Heart right ventricle (tissue), 16 donors: ENCODE measurements at places on chromosomes 12 and 14.

DNA sequence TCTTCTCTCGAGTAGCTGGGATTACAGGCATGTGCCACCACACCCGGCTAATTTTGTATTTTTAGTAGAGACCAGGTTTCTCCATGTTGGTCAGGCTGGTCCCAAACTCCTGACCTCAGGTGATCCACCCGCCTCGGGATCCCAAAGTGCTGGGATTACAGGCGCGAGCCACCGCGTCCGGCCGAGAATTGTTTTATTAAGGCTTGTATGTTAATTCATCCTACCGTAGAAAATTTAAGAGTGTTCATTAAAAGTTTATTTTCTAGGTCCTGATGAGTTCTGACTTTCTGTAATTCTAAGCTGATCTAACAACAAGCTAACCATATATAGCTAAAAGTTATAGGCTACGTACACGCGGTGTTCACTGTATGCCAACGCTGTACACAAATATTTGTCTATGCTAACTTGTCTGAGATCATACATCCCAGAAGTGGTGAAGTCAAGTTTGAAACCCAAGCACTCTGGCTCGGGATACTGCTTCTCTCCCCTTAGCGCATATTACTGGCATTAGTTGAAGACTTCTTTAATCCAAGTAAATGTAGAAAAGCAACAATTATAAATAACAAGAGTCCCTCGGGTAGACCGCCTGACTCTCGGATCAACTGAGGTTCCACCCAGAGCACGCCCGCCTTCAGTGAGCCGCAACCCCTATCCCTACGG is 570 bp upstream of the MRPS35 start:
- no peak for DNase-seq

DNA sequence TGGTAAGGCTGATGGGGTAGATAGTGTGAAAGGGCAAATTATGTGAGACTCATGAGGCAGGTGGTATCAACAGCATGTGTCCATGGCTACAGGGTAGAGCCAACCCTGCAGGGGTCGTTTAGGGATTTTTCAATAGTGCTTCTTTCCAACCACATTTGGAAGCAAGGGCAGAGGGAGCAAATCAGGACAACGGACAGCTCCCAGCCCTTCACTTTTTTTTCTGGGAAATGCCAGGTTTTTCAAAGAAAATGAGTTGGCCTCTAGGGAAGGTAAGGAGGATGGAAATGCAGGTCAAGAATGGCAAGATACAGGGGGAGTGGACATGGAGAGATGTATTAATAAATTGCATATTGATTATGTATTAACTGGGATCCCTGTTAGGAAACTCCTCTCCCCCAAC is 4.9 kb upstream of the CMA1 start:
- no peak for DNase-seq

DNA sequence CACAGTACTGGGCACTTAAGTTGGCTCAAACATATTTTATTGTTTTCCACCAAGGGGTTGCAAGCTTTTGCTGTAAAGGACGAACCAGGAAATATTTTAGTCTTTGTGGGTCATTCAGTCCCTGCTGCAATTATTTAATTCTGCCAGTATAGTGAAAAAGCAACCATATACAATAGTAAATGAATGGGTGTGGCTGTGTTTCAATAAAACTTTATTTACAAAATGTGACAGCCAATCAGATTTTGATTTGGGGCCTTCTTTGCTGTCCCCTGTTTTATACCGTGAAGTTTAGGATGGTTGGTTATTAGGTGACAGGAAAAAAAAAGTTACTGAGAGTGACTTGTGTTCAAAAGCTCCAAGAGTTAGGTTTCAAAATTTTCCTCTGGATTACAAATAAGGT is 956.4 kb downstream of the AACS start:
- no peak for DNase-seq

GRCh38 chr14:52352061-52352491 is 38.0 kb downstream of the PTGER2 start:
- no peak for DNase-seq

GRCh38 chr12:106181401-106182114 is 42.8 kb upstream of the NUAK1 start:
- DNase-seq: no peak

DNA sequence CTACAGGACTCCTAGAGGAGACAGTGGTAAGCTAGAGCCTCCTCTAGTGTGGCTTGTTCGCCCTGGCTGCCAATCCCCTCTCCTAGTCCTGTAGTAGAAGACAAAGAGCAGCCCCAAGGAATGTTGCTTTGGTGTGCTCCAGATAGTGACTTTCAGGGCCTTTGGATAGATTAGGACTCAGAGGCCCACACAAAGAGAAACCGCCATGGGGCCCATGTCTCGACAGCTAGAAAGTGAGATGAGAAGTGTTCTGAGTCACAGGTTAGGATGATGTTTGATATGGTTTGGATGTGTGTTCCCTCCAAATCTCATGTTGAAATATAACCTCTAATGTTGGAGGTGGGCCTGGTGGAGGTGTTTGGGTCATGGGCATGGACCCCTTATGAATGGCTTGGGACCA is 51.8 kb upstream of the JDP2 start:
- DNase-seq: no peak

DNA sequence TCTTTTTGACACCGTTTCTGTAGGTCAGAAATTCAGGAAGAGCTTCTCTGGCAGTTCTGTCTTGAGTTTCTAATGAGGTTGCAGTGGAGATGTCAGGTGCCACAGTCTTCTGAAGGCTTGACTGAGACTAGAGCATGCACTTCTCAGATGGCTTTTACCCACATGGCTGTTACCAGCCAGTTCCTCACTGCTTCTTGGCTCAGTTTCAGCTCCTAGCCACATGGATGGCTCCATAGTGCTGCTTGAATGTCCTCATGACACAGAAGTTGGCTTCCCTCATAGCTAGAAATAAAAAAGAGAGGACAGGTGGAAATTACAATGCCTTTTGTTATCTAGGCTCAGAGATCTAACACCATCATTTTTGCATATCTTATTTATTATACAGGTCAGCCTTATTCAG is 38.1 kb upstream of the SLC2A13 start:
- no peak for DNase-seq

- no peak for DNase-seq
Measured at GRCh38 chr14:29734732-29735131, 192.9 kb downstream of the PRKD1 start.

GRCh38 chr14:96989306-96989705 is 192.1 kb downstream of the VRK1 start:
- DNase-seq: no peak

- DNase-seq: no peak
Measured at GRCh38 chr12:9037431-9037830, 48.1 kb downstream of the KLRG1 start.

GRCh38 chr14:73851567-73852382 is at the start of gene PTGR2:
Gene PTGR2, plus strand, starts transcription at chr14:73851831. Its CDS starts 7,032 bp downstream, at chr14:73858863.
- peak; percentile 97 for DNase-seq

- DNase-seq: no peak
Measured at GRCh38 chr14:70788898-70789297, 20.4 kb downstream of the MAP3K9 start.

GRCh38 chr12:55715169-55715764 is 579 bp upstream of the BLOC1S1 start:
- no peak for DNase-seq

- peak; percentile 68 for DNase-seq
Measured at GRCh38 chr12:121792607-121793439, 665 bp downstream of the RHOF start.

DNA sequence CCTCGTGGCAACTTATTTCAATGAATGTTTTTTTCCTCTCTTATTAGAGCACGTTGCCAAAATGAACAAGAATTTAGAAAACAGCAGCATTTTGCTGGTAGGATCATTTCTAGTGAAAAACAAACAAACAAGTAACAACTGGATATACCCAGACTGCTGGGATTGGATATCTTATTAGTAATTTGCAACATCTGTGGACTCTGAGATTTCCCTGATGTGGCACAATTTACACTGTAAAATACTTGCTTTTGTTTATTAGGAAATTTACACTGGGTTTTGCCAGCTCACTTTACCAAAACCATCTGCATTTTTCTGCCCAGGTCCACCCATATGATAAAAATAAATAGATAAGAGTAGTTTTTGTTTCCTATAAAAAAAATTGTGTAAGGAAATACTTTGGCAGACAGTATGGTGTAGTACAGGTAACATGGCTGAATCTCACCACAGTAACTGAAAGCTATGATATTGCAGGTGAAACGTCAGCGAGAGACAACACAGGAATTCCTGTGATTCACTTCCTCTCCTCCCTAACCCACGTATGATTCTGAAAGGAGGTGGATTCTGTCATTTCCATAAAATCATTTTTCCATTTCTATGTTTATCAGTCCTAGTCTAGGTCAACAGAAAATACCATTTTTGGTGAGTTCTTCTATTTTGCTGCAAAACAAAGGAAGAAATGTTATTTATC is 176.2 kb upstream of the NOVA1 start:
- DNase-seq: no peak

GRCh38 chr14:73143003-73143402 is 6.7 kb downstream of the PSEN1 start:
- DNase-seq: no peak

DNA sequence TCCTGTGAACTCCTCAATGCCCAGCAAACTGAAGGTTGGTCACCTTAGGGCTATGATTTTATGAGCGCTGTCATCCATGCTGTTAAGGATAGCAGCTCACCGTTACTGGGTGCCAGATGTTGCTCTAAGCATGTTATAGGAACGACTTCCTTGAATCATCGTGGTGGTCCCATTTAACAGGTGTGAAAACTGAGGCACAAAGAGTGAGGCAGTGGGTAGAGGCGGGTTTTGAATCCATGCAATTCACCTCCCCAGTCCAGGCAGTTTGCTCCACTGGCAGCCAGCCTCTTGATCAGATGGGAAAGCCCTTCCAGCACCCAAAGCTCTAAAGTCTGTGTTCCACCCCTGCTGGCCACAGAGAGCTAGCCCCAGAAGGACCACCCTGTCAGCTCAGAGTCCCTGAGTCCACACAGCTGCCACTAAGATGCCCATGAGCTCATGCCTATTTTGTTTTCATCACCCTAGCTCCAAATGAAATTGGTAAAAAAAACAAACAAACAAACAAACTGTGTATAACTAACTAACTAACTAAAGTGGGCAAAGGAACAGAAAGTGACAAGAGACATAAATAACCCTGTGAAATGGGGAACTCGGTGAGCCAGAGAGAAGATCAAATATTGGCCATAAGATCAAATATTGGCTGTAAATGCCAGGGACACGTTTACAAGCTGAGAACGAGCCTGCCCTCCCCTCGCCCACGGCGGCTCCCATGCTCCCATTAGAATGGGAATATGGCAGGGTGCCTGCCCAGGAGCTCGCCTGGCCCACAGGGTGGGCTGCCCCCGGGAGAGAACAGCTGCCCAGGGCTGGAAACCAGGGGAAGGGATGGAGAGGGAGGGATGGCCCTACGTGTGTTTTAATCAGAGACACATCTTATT is 72.3 kb upstream of the RFLNA start:
- no peak for DNase-seq

- no peak for DNase-seq
Measured at GRCh38 chr12:5498076-5498475, 66.2 kb downstream of the NTF3 start.

DNA sequence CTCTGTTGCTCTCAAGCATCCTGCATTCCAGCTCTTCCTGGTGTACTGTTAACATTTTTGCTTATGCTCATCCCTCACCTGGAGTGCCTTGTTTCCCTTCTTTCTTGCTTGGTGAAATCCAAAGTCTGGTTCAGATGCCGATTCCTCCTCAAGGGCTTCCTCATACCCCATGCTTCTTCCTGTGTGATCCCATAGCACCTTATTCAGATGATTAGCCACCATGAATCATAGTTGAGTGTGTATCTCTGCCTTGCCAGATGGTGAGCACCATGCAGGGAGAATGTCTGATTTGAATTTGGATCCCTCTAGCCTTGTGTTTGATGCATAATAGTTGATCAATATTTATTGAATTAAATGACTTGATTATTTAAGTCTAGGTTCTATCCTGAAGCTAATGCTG is 39.4 kb upstream of the ANO4 start:
- no peak for DNase-seq

GRCh38 chr14:103748534-103748857 is 32.9 kb downstream of the ZFYVE21 start:
- DNase-seq: no peak

- no peak for DNase-seq
Measured at GRCh38 chr12:2494486-2495192, 300.1 kb upstream of the FKBP4 start.

DNA sequence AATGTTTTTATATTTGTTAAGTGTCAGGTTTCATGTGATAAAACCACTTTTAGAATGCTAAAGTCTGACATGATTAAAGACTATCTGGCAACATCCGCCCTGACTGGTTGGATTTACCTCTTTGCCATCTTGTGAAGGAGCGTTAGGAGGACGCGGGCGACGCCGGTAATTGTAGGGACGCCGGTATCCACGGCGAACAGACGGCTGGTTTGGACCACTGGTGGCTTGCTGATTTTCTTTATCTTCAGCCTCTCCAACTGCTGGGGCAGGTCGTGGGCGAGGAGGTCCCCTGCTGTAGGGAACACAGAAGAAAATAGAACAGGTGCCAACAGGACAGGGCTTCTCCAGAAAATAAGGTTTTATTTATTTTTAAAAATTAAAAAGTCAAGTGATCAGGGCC is 21.3 kb downstream of the YBX3 start:
- no peak for DNase-seq

- DNase-seq: no peak
Measured at GRCh38 chr12:124322271-124322998, 27.5 kb downstream of the RFLNA start.

GRCh38 chr14:28152453-28153044 is 614.0 kb upstream of the FOXG1 start:
- no peak for DNase-seq

DNA sequence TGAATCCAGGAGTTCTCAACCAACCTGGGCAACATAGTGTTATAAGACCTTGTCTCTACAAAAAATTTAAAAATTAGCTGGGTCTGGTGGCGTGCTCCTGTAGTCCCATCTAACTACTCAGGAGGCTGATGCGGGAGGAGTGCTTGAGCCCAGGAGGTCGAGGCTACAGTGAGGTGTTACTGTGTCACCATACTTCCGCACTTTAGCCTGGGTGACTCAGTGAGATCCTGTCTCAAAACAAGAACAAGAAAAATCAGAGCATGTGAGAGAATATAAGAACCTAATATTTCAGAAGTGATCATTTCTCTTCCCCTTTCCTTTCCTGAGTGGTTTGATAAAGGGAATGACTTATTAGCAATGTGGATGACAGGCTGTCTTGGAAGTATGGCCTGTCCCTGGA is 9.5 kb downstream of the TRAF3 start:
- DNase-seq: no peak

DNA sequence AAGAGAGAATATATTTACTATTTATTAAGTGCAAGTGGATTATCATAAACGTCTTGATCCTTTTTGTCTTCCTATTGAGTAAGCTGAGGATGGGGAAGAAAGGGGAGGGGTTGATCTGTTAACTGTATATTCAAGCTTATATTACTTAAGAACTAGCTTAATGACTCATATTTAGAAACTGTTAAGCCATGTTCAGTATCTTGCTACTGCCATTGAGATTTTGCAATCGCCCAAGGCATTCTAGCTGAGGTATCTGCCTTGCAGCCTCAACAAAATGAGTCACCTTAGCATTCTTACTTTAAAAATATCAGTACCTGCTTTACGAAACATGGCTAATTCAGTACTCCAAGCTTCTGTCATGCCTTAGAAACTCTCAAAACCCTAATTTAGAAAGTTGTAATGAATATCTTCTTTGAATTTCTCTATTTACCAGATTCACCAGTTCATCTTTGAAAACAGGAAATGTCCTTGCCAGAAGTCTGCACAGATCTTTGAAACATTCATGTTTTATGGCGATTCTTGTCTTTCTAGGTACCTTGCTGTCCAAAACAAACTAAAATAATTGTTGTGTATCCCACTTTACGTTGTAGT is 76.1 kb downstream of the ALG10B start:
- DNase-seq: no peak
